Activated CD8-positive, alpha-beta memory T cell treated with anti-CD3 and anti-CD28 coated beads, Interleukin-2, amount 50 U/mL, for 48 hours (primary cell): ENCODE measurements at places on chromosomes 1 and 21.

DNA sequence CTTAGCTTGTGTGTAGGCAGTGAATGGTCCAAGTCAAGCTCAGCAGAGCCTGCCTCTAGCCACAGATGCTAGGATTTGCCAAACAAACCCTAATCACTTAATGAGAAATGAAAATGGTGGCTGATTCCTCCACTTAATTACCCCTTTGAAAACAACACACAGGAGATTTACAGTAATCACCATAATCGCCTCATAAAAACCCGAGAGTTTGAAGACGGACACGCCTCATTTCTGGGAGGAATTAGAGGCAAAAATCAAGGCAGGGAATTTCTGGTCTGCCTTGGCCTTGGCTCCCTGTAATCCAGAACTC lies 16.3 kb upstream of the FOXE3 start:
- no peak for DNase-seq

DNA sequence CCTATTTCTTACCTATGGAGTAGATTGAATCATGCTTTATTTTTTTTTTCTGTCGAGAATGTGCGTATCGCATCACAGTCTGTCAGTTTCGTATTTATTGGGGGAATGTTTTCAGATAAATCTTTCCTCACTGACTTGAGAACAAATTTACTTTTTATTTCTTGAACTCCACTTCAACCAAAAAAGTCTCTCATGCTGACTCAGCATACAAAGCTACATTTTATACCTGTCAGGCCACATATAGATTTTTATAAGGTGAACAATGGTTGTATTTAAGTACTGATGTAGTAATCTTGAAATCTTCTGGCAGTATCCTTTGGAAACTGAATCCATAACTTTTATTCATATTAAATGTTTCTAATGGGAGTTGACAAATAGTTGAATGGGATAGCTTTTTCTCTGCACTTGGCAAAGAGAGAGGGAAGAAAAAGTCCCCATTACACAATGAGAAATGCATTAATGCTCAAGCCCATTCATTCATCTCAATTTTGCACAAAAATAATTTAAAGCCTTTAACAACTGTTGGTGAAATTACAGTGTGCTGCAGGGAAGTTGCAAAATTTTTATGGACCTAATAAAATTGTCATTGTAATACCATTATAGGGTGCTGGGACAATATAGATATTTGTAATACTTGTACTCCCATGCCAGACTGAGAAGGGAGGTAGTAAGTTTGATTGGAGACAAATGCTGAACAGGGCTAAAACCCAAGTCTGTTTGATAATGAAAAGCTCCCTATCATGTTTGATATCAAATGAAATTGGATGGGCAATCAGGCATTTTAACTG lies 367.6 kb downstream of the HLX start:
- no peak for DNase-seq

GRCh38 chr1:79638382-79638781 lies 631.9 kb upstream of the ADGRL4 start:
- DNase-seq, result no peak

- no peak for DNase-seq
Measured at GRCh38 chr1:155218854-155219591, 10.5 kb downstream of the MTX1 start.

- no peak for DNase-seq
Measured at GRCh38 chr1:151547119-151547899, 7.2 kb downstream of the TUFT1 start.

DNA sequence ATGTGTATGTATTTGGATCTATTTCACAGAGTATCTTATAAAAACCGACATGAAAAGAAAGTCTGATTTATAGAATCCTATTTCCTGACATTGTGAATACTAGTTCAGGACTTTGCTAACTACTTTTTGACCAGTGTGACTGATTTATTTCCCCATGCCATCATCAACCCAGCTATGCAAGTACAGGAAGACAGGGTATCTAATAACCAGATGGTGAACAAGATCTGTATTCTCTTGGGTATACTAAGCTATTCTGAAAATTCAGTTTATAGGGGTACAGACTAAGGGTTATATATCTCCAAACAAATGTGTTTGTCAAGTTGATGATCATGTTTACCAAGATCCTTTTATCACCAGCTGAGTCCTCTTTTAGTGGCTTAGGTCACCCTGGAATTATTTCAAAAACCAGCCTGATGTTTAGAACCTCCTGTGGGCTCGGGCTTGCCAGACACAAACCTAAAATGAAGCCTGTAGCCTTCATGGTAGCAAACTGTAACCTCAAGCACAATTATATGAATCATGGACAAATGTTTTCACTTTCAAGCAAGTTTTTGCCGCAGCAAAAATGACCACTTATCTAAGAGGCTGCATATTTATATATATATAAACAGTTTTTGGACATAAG lies 185.1 kb downstream of the FGGY start:
- no peak for DNase-seq

GRCh38 chr1:10917513-10918454 lies 94.7 kb upstream of the TARDBP start:
- DNase-seq, result no peak

- no peak for DNase-seq
Measured at GRCh38 chr1:209150114-209150513, 433.4 kb upstream of the CAMK1G start.

GRCh38 chr1:12040457-12041051 lies 21.3 kb downstream of the MIIP start:
- no peak for DNase-seq

DNA sequence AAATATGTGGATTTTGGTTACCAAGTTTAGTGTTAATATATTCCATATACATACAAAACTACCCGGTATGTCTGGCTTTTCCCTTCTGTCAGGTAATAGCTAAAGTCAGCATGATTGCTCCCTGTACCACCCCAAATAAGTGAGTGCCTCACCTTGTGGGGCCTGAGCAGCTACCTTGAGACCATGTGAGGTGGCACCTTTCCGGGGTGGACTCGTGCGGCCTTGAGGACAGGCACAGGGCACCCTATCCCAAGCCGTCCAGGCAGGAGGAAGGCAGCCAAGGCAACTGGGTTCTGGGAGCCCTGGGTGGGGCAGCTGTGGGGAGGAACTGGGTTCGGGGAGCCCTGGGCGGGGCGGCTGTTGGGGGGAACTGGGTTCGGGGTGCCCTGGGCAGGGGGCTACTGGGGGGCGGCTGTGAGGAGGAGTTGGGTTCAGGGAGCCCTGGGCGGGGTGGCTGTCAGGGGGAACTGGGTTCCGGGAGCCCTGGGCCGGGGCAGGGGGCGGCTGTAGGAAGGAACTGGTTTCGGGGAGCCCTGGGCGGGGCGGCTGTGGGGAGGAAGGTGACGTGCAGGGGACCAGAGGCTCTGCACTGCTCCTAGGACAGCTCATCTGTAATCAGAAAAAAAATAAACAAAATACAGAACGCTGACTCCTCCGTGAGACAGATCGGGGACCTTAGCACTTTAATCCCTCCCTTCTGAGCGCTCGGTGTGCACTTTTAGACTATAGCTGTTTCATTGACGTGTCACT lies 63.3 kb downstream of the POFUT2 start:
- DNase-seq, result no peak

- DNase-seq, result no peak
Measured at GRCh38 chr1:233884461-233885151, 19.9 kb upstream of the SLC35F3 start.

DNA sequence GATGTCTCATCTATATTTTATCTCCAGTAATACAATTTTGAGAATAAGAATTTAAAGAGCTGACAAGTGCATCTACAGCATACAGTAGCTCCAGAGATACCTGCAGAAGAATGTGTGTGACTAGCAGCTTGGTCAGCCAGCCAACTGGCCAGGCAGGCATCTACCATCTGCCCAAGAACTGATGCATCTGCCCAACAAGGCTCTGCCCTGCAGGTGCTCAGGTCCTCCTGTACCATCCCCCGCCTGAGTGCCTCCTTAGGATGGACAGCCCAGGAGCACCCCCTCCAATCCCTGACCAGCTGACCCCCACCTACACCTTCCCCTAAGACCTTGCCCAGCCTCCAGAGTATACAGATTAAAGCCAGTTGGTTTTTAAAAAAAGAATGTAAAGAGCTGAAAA lies 30.3 kb downstream of the TMEM69 start:
- no peak for DNase-seq

GRCh38 chr1:98458511-98459485 lies 202.7 kb upstream of the SNX7 start:
- no peak for DNase-seq

- DNase-seq, result no peak
Measured at GRCh38 chr1:13780780-13781179, 80.8 kb downstream of the PRDM2 start.

DNA sequence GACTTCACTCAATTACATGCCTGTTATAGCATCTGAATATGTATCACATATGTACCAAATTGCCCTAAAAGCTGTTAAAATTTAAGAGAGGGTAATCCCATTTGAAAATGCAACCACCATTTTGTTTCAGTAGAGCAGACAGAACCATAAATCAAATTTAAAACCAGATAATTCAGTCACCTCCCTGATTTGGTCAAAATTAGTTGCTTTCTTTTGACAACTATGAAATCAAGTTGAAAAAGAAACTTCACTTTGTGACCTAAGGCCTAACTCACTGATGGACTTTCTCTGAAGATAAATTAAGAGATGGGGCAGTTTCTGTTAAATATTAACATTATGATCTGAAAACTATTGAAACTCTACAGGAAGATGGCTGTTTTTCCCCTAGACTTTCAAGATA lies 6.7 kb downstream of the GORAB start:
- DNase-seq, result no peak

GRCh38 chr1:205376739-205377138 lies 20.0 kb upstream of the KLHDC8A start:
- DNase-seq, result no peak

- DNase-seq, result no peak
Measured at GRCh38 chr1:152519851-152520250, 5.6 kb downstream of the CRCT1 start.

DNA sequence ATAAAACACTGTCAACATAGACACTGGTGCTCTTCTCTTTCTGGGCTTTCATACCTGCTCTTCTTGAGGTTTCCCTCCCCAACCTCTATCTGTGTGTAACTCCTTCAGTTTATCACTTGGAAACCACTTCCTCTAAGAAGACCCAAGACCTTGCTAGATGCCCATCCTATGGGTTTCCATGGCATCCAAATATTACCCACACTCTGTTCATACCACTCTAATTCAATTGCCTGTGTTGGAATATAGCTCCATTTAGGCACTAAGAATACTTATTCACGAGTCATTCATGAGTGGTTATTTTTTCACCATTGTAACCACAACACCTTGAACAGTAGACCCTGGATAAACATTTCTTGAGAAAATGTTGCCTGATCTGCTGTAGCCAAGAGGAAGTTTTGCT lies 231.1 kb upstream of the SGIP1 start:
- DNase-seq, result no peak

GRCh38 chr1:109877776-109878175 lies 32.9 kb upstream of the CSF1 start:
- DNase-seq, result no peak

- no peak for DNase-seq
Measured at GRCh38 chr1:62530516-62531154, 66.7 kb upstream of the ANGPTL3 start.

- no peak for DNase-seq
Measured at GRCh38 chr1:110643879-110644472, 30.8 kb downstream of the KCNA3 start.

- no peak for DNase-seq
Measured at GRCh38 chr1:166874464-166874863, 1.6 kb downstream of the TADA1 start.

GRCh38 chr1:216596281-216596862 lies 126.9 kb downstream of the ESRRG start:
- no peak for DNase-seq

DNA sequence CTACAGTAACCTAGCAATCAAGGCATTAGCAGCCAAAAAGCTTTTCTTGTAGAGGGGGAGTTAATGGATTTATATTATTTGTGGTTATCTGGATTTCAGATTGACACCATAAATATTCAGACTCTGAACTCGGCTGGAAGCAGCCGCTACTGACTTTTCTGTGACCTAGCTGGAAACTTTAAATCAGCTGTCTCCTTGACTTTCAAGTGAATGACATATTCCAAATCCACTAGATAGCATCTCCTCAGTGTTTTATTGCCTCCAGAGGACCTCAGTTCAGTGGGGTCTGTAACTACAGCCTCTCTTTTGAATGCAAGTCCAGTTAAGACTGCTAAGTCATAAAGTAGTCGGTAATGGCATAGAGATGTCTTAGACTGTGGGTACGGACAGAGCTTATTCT lies 448.5 kb downstream of the NUF2 start:
- no peak for DNase-seq
